ENCODE measurements at places on chromosomes 16 and 17.

DNA sequence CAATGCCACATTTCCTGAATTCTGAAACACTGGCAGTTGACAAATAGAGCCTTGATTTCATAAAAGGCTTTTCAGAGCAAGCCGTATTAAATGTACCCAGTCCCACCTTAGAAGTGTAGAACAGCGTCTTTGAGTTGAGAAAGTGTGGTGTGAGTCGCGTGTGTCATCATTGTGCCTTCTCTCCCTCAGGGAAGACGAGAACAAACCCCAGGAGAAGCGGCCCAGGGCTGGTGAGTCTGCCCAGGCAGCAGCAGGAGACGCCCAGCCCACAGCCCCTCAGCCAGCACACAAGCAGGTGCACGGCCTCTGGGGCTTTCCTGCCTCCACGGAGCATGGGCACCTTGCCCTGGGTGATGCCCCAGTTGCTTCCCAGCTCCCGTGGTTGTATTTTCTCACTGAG is 34.0 kb downstream of the CIBAR2 start:
- DNase-seq = no peak

DNA sequence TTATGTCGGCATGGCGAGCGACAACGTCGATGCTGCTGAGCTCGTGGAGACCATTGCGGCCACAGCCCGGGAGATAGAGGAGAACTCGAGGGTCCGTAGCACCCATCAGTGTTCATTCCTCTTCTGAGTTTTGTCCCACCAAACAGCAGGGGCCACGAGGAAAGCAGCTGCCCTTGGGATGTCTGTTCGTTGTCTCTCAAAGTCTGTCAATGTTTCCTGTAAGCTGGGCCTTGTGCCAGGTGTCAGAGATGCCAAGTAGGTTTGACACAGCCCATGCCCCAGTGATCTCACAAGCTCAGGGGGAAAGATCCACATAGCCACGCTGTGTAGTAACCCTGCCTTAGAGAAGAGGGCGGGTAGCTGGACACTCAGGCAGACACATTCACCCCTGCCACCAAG is 22.6 kb downstream of the NTAN1 start:
- no peak for DNase-seq

- DNase-seq = peak; percentile 22
Observed at GRCh38 chr17:59160157-59161025, 4.8 kb downstream of the PRR11 start.

DNA sequence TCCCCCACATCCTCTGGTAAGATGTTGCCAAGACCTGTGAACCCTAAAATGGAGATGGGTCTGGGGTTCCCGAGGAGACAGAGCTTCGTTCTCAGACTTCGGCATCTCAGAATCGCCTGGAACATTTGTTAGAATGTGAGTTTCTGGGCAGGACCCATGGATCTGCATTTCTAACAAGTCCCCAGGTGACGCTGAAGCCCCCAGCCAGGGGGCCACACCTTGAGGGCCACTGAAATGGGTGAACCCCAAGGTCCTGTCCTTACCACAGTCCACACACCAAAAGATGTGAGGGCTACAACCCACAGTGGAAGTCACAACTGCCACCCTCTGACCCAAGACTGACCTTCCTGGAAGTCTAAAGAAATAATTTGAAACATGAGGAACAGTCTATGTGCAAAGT is 14.0 kb downstream of the MPP3 start:
- DNase-seq = no peak

- no peak for DNase-seq
Observed at GRCh38 chr17:43400943-43401717, 2.3 kb downstream of the ARL4D start.

- DNase-seq = no peak
Observed at GRCh38 chr16:8505327-8505991, 84.9 kb downstream of the TMEM114 start.

- no peak for DNase-seq
Observed at GRCh38 chr16:26987597-26988010, 79.1 kb upstream of the C16orf82 start.

DNA sequence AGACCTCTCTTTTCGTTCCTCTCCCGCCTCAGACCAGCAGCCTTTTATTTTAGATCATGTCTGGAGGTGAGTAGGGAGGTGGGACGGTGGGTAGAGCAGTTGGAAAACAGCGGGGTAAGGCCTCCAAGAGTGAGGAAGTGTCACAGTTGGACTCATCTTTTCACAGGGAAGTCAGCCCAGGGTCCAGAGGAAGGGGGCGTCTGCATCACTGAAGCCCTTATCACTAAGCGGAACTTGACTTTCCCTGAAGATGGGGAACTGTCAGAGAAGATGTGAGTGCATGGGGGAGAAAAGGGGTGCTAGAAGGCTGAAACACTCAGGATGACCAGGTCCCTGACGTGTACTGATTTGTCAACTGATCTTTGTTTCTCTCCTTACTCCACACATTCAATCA is 461 bp downstream of the LRRC46 start:
- DNase-seq = no peak
